ENCODE measurements at places on chromosomes 5 and 9.

DNA sequence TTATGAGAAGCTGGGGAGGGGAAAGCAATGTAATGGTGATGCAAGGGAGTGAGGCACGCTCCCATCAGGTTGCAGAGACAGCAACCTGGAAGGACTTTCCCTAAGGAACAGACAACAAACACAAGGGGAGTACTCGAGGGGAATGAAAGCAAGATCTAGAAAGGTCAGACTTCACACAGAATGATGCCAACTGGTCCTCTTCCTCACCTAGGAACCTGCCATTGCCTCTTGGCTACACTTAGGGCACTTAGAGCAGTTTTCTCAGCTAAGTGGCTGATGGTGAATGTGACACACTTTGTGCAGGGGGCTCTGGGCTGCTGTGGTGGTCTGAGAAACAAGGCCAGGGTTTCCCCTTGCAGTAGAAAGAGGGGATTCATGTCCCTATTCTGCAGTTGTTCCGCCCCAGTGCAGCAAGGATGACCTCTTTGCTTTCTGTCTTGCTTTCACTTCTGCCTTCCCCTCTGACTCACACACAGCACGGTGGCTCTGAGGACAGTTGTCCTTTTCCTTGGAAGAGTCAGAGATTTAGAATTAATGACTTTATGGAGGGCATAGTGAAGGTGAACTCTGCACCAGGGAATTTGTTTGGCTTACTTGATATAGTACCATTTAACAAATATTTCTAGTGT is 394.0 kb upstream of the KLF4 start:
- DNase-seq: no peak

DNA sequence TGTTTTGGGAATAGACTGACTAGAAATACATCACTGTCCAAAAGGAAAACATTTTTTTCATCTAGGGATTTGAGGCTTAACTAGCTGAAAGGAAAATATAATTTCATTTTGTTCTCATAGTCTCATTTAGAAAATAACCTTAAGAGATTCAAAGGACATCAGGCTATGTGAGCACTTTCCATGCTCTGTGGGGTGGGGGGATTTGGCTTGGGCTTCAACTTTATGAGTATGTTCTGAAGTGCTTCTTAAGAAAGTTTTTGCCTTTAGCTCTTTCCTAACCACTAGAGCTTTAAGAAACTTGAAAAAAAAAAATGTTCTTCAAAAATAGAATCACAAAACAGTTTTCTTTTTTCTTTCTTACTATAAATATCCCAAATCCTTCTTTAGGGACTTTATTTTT is 17.6 kb downstream of the CDH6 start:
- DNase-seq: no peak

GRCh38 chr5:72179028-72179815 is 71.9 kb downstream of the MAP1B start:
- peak; percentile 50 for DNase-seq

- DNase-seq: no peak
Measured at GRCh38 chr5:146249801-146250200, 46.4 kb downstream of the RBM27 start.

DNA sequence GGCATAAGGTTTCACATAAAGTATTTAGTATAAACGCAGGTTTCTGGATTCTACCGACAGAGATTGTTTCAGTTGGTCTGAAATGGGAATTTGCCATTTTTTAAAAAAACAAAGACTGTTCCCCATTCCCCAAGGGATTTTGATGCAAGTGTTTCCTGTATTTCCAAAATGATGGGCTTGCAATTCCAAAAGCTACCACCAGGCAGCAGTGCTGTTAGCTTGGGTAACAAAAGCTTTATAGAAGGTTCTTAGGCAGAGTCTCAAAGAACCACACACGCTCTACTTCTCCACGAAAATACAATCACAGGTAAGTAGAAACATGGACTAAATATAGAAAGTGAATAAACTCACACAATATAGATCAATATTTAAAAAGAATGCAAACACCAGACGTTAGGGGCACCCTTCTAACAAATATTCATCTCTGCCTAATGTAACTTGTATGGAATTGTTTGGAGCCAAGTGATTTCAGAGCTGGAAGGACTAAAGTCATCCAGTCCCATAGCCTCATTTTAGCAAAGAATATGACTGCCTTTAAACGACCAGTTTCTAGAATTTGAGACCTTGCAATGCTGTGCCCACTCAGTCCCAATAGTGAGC is 154.3 kb downstream of the SPOCK1 start:
- no peak for DNase-seq

DNA sequence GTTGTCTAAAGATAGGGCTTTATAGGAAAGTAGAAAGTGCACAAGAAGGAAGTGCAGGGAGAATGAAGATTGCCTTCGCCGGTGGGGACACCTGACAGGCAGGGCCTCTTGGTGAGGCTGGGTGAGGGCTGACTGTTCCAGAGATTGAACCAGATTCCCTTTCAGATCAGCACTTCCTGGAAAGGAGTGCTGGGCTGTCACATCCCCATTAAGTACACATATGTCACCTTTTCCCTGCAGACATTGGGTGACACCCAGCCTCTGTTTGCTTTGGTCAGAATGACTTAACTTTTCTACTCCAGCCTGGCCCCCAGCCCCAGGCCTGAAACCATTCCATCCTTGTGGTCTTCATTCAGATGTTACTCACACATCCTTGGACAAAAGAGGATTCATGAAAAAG is 7.4 kb upstream of the SHROOM1 start:
- no peak for DNase-seq

DNA sequence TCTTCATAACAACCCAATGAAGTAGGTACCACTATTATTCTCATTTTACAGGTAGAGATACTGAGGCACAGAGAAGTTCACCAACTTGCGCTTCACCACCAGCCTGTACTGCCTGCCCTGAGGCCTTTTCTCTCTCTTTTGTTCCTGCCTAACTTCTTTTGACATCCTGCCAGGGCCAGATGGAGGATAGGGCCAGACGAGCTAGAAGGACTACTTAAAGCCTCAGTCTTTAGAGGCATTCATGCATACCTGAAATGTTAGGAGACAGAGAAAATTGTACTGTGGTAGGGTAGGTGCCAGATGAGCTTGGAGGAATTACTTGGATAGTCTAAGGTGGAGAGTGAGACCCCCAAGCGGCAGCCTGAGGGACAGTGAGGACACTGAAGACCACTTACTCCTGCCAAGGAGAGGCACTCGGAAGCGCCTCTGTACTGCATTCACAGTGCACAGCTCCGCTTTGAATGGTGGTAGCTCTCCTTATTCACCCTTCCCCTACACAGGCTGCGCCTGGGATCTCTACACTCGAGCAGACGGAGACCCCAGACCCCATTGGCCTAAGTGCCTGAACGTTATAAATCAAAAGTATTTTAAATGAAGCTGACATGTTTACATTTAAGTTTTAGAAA is 6.2 kb upstream of the ORM1 start:
- DNase-seq: no peak

DNA sequence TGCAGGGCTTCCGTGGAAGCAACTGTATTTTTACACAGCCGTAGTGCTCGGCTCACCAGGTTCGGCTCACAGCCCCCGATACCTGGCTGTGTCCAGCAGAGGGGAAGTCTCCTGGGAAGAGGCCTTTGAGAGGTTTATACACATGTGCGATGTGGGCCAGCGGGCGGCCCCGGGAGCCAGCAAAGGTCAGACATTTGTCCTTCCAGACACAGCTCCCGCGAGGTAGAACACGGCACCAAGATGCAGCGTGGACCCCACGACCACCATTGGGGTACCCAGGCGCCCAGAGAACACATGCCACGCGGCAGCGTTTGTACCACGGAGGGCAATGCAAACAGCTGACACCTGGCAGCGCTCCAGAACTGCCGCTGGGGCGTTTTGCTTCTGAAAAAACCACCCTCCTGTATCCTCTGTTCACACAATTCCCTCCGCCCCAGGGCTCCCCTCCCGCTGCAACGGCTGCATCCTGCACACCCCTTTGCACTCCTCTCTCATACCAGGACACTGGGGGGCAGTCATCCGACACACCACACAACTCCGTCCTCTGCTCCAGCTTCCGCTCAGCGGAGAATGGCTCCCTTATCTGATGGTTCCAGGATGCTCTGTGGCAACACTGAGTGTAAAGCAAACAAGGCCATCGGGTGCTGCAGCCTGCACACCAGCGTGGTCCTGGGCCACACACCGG is 235.3 kb downstream of the SYK start:
- DNase-seq: peak; percentile 83

- peak; percentile 46 for DNase-seq
Measured at GRCh38 chr9:120583958-120584369, 4.0 kb upstream of the CDK5RAP2 start.

- no peak for DNase-seq
Measured at GRCh38 chr5:139043157-139043905, 154.8 kb downstream of the SIL1 start.
